AG04450 (cell line): ENCODE measurements at places on chromosomes 12 and 14. TPM values are rescaled to one million over a fixed set of nuclear protein-coding genes. Genes with fewer than 3 reads are reported as not detected.

DNA sequence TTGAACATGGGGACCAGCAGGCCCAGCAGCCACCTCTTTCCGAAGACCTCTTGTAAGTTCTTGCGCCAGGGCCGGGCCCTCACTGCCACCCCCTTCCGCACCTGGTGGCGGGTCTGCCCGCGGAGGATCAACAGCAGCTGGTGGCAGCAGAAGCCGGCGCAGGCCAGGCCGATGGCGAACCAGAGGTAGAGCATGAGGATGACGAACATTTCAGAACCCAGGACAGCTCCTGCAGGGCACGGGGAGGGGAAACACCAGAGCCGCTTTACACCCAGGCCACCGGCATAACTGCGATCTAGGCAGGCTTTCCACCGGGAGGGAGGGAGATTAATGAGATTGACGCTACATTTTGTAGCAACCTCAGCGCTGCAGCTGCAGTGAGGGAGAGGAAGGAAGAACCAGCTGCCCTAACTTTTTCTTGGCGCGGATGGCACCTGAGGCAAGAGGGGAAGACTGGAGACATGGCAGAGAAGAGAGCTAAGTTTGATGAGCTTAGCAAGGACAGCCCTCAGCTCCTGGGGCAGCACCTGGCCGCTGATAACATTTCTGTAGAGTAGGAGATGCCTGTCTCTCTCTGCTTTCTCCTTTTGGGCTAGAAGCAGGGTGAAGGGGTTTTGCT, 7.8 kb downstream of the ZDHHC22 start:
- DNase-seq = peak; percentile 11

GRCh38 chr14:21038441-21039422, 3.4 kb upstream of the RNASE7 start:
- peak; percentile 23 for DNase-seq

GRCh38 chr12:26130728-26131127, 5.9 kb upstream of the BHLHE41 start:
- no peak for DNase-seq

- no peak for DNase-seq
Observed at GRCh38 chr12:10170216-10170615, 1.7 kb downstream of the OLR1 start.

DNA sequence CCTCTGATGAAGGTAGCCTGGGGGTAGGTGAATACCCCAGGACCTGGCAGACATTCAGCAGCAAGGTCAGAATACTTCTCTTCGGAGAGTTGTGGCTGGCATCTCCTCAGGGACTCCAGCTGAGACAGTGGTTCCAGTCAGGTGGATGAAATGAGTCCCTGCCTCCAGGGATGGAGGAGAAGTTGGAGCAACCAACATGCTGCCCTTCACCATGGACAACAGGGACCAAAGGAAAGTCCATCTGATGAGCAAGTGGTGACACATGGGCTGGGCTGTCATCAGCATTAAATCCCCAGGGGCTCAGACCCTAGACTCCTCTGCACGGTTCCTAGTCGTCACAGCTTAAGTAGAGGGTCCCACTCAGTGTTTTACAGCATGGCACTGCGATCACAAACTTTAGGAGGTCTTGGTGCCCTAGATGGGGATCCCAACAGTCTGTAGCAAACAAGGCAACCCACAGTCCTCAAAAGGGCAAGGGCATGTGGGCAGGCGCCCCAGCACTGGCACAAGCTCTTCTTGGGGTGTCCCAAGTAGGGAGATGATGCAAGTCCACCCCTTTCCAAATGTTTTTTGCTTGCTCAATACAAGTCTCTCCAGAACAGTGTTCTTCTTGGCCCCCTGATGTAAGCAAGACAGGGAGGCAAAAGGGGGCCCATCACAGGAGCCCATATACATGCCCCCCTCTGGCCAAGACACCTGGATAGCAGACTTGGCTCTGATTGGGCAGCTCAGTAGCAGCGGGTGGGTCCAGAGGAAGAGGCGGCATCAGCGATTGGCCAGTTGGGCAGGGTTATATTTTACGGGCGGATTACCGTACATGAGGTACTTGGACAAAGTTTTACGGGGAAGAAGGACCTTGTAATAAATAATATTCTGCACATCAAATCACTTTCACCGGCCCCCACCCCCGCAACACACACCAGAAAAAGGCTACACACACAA, 10.8 kb upstream of the CDH24 start:
- DNase-seq = no peak

DNA sequence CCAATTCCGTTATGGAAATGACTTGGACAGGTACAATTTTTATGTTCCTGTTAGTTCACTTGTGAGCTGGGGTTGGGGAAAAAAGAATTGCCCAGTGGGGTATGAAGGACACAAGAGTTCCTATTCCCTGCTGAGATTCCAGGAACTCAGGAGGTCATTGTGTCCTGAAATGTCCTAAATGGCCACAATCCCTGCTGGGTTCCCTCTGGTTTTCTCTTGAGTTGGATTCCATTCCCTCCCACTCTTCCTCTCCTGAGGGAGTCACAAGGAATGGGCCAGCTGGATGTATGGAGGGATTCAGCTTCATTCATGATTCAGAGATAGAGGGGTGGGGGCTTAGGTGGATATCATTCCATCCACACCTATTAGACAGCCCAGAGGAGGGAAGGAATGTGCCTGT, 34.5 kb upstream of the DCD start:
- no peak for DNase-seq

GRCh38 chr14:104515811-104516780, 63.5 kb upstream of the C14orf180 start:
- DNase-seq = no peak

DNA sequence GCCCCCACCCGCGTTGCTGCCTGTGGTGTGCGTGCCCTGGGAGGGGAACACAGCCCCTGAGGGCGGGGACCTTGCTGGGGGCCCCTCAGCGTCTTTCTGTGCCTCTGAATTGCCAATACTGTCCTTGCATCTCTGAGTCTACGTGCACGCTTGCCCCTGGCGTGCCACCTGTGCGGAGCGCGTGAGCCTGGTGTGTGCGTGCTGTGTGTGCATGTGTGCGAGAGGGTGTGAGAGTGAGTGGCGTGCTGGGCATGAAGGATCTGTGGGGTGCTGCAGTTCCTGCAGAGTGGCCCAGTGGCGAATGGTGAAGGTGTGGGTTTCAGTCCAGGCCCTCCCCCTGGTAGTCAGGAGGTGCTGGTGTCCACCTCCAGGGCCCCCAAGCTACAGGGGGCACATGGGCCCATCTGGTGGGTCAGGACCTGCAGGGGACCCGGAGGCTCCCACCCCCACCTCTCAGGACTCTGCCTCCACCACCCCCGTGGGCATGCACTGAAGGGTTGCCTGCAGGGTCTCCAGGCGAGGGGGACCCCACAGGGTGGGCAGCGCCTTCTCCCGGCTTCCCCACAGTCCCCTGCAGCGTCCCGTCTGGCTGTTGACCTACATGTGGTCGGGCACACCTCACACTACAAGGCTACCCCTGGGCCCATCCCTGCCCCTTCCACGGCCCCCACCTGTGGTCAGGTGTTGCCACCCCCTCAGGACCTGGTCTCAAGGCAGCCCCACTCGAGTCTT, 21.0 kb downstream of the FBRSL1 start:
- DNase-seq = no peak

- DNase-seq = no peak
Observed at GRCh38 chr12:56677680-56678079, 10.4 kb downstream of the PTGES3 start.

- no peak for DNase-seq
Observed at GRCh38 chr12:130014485-130014807, 110.6 kb upstream of the TMEM132D start.

GRCh38 chr12:2288471-2288870, 235.7 kb downstream of the CACNA1C start:
- no peak for DNase-seq

DNA sequence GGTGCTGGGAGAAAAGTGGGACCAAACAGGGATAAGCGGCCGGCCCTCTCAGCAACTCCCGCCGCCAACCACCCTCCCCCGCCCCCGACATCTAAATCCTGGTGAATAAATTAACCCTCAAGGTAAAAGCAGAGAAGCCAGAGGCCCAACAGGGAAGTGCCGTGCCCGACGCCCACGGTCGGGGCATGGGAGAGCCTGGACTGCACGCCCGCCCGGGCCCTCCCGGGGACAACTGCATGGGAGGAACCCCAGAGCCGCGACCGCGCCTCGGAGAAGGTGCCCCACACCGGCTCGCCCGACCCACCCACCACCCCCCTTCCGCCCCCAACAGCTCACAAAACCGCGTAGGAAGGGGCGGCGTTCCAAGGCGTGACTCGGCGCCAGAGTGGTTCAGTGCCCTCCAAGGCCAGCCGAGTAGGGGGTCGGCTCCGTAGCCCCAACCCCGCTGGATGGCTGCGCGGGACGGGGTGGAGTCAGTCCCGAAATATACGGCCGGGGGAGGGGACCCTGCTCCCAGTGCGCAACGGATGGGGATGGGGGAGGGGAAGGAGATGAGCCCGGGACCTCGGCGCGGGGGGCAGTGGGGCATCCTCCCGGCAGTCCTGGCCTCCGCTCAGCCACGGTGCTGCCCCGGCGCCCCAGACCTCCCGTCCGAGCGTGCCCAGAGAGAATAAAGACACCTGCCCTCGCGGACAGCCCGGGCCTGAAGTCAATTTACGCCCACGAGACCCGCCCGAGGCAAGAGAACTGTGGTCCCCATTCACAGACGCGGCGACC, 732 bp downstream of the SLC25A29 start:
- DNase-seq = no peak

Gene BRF1
- polyA plus RNA-seq = 6.3 and 8.1 TPM in 2 replicates

Gene DPF3
- polyA plus RNA-seq = 15.8 and 18.1 TPM in 2 replicates

Gene IAPP
- not detected in 2 replicates for polyA plus RNA-seq

Gene CHST11
- polyA plus RNA-seq = 2.7 and 3.6 TPM in 2 replicates

Gene TTC9
- polyA plus RNA-seq = 0.02 and 0.04 TPM in 2 replicates

Gene TSPAN8
- polyA plus RNA-seq = not detected in 2 replicates

Gene GAS2L3
- 5.6 and 9.1 TPM in 2 replicates for polyA plus RNA-seq
